ENCODE measurements at places on chromosomes 16 and 17.

- no peak for DNase-seq
Observed at GRCh38 chr17:930258-930657, 49.3 kb downstream of the NXN start.

DNA sequence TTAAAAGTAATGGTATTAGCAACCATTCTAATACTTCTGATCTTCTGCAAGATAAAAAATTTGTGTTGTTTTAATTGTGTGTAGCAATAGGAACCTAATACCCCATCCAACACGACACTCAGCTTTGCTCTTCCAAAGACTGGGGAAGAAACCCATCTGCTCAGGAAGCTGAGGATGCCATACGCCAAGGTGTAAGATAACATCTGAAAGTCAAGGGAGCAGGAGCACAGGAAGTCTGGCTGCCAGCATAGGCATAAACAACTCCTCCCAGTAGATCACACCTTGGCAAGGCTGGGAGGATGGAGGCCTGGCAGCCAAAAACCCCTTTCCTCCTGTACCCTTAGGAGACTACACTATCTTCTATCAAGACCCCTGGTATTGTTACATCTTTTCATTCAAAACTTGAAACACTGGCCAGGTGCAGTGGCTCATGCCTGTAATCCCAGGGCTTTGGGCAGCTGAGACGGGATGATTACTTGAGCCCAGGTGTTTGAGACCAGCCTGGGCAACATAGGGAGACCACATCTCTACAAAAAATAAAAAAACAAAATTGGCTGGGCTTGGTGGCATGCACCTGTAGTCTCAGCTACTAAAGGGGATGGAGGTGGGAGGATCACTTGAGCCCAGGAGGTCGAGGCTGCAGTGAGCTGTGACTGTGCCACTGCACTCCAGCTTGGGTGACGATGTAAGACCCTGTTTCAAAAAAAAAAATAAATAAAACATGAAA is 5.7 kb upstream of the SPHK1 start:
- no peak for DNase-seq

GRCh38 chr17:10612957-10613744 is 44.0 kb downstream of the MYH3 start:
- DNase-seq = no peak

DNA sequence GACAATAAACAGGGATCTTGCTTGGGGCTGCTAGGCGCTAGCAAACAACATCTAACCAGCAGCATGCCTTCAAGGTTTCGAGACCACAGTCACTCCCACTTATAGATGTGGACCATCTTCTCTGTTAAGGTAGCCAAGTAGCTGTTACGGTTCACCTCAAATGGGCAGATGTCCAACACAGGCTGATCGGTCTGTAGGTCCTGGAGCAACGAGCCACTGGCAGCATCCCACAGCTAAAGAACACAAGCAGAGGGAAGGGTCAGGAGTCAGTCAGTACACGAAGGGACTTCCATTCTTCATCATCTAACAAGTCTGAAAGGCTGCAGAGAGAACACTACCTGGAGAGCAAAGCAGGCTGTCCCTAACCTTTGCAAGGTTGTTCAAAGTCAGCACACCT is 16.9 kb upstream of the GLG1 start:
- no peak for DNase-seq

GRCh38 chr17:75626496-75627038 is 6.7 kb upstream of the SMIM5 start:
- DNase-seq = no peak

- no peak for DNase-seq
Observed at GRCh38 chr17:4497101-4497824, 1.4 kb upstream of the SPNS2 start.

- DNase-seq = no peak
Observed at GRCh38 chr16:57787519-57787905, 14.8 kb downstream of the KIFC3 start.

DNA sequence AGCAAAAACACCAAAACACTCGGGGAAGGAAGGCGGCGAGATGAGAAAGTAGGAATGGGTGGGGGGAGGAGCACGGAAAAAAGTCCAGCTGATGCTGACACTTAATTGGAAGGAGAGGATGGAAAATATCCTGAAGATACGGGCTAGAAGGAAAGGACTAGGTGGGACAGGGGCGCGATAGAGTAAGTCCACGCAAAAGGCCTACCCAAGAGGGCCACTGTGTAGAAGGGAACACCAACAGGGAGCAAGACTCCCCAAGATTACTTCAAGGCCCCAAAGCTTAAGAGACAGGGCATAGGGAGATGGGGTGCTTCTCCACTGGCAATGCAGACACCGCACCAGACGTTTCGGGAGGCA is 736 bp downstream of the APPBP2 start:
- DNase-seq = no peak

DNA sequence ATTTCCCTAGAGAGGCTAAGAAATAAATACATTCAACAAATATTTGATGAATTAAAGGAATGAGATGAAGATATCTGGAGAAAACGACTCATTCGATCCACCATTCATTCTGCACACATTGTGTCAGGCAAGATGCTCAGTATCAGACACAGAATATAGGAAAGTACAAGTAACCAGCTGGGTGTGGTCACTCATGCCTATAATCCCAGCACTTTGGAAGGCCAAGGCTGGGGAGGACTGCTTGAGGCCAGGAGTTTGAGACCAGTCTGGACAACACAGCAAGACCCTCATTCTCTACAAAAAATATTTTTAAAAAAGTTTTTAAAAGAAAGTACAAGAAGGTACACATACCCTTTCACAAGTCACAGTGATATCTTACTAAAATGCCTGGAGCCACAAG is 42.3 kb downstream of the CRLF3 start:
- DNase-seq = no peak

DNA sequence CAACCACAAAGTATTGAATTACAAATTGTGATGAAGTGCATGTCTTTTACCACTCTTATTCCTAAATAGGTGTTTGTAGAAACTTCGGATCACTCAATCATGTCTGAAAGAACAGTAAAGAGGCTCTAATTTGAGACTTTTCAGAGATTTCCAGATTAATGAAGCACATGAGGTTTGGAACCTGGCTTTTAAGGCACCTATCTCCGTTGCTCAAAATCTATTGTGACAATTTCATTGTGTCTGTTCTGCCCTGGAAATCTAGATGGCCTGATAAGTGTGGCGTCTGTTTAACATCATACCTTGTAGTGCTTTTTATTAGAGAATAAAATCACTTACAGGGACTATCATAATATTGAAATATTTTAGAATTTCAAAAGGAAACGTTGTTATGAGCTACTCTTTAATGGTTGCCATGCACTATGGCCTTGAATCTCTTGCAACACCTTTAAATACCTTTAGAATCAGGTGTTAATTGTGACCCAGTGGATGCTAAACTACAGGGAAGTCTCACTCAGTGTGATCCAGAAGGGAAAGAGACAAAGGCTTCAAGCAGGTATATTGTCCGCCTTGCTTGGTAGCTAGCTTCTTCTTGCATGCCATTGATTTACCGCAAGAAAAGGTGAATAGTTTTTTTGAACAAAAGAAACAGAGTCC is 210.3 kb downstream of the CNTNAP4 start:
- no peak for DNase-seq

DNA sequence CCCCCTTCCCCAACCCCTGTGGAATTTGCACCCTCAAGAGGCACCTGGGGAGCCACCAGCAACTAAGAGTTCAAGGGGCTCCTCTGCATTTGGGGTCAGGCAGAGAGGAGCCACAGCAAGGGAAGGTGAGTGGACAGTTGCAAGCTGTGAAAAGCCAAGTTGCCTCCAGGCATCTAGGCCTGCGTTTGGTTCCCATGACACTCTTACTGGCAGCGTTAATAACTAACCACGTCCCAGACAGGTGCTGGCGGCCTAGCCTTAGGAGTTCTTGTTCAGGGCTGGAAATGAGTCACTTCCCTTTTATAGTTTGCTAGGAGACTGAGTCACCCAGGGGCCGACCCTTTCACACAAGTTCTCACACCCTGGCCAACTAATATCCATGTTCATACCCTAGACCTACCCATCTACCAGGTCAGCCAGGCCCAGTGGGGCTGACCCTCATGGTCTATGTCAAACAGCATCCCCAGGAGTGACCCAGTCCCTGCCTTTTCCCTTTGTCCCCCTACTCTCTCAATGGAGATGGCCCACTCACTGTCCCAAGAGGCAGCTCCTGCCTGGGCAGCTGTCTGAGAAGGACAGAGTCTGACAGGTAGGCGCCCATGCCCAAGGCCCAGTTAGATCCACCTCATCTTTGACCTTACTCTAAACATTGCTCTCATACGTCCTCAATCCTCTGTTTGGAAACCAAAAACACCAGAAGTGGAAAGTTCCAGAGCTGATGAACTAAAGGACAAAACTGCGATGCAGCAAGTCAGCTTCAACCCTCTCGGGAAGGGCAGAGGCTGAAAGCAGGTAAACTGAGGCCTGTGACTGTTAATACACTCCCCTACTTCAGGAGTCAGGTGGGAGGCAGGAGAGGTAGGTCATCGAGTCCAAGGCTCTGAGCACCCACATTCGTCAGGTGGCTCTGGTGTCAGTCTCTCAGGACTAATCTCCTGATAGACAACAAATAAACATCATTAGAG is 300.6 kb downstream of the SOX9 start:
- no peak for DNase-seq

DNA sequence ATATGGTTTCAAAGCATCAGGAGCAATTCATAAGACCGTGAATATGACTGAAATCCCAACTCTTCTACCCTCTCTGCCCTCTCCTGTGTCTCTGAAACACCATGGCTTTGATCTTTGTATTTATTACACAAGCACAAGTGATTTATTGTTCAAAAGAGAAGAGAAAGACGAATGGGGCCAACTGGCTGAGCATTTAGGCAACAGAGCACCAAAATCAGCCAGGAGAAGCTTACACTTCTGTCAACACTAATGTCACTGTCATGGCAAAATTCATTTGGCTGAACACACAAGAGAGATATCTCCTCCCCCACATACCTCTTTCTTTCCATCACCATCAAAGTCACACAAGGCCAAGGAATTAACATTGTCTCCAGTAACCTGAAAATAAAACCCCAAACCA is 9.3 kb downstream of the BBS2 start:
- DNase-seq = no peak

DNA sequence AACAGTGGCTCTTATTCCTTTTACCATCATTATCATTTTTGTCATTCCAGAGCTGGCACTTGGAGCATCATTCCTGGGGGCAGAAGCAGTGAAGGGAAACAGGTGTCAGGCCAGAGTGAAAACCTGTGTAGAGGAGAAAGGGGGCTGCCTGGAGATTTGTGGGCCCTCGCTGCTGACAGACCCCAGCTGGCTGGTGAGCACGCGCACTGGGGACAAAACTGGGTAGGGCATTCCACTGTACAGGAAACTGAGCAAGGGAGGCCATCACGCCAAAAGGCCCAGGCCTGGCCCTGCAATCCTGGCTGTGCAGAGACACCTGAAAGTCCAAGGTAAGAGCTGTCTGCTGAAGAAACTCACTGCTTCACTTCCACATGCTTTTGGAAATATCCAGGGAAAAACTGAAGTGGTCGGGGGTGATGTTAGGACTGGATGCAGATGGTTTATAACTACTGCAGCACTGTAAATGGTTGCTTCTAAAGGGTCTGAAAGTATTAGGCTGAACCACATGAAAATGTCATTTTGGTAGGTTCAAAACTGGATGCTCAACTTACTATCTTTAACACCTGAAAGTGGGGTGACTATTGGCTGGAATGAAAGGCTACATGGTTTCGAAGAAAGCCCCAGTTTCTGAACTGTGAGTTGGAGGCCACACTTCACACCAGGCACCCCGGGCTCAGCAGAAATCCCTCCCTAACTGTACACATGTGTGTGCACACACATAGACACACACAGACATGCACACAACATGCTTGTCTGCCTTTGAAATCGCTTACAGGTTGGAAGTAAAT is 225.0 kb downstream of the C16orf78 start:
- no peak for DNase-seq

DNA sequence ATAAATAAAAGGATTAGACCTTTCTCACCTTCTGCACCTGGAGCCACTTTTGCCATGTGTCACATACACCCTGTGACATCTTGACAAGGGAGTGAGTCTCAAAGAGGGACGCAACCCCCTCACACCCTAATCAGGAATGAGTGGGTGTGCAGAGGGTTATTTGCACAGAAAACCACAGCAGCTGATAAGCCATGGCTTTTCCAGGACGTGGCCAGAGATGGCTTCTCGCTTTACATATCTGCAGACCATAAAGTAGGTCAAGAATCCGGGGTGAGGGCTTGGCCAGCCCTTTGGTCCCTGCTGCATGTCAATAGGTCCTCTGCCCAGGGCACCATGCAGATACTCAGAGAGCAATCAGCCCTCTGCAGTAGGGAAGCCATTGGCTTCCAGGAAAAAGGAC is 2.4 kb upstream of the CD300LF start:
- DNase-seq = no peak

- no peak for DNase-seq
Observed at GRCh38 chr17:39915559-39915958, 2.9 kb downstream of the GSDMB start.

- DNase-seq = no peak
Observed at GRCh38 chr17:57570724-57571344, 174.3 kb downstream of the CCDC182 start.

- DNase-seq = no peak
Observed at GRCh38 chr16:17219991-17220390, 250.8 kb downstream of the XYLT1 start.

- DNase-seq = no peak
Observed at GRCh38 chr17:79997011-79997660, 38.5 kb downstream of the TBC1D16 start.

GRCh38 chr16:80200079-80200478 is 340.7 kb upstream of the DYNLRB2 start:
- DNase-seq = no peak

- DNase-seq = no peak
Observed at GRCh38 chr16:79988089-79988488, 387.6 kb upstream of the MAF start.

Measured in NCI-H187 treated with DMSO at 0.1 percent for 48 hours (cell line).